ENCODE measurements at places on chromosomes 3 and 15.

DNA sequence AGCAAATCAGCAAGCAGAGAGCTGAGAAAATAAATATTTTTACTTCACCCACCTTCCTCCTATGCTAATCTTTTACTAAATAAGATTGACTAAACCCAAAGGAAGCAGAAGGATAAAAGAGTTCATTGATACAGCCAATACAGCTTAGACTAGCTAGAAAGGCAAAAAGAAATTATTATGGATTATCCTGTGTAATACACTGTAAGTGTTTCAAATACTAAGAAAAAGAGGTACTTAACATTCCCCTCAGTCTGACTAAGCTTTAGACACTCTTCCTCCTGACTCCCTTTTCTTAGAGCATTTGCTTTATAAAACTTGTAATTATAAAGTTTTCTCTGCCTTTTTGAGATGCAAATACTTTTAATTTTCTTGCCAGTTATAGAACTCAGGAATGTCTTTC is 848.9 kb upstream of the CADM2 start:
- no peak for DNase-seq

DNA sequence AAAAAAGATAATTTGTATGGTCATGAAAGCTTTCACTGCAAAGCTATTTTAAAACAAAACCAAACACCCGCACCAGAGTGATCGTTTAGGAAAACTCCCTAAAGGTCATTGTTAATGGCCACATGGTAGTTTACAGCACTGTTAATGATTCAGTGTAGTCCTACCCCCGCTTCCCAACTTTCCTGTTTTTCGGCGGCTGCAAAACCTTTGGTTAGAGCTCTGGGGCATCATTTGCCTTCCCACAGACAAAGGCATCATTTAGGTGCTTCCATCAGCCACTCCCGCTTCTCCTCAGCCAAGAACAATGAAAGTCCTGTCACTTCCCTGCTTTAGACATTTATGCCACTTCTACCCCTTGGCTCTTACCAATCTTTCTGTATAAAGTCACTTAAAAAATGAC is 10.6 kb downstream of the MELTF start:
- no peak for DNase-seq

GRCh38 chr3:73727117-73727821 is 102.5 kb upstream of the PDZRN3 start:
- DNase-seq = no peak

DNA sequence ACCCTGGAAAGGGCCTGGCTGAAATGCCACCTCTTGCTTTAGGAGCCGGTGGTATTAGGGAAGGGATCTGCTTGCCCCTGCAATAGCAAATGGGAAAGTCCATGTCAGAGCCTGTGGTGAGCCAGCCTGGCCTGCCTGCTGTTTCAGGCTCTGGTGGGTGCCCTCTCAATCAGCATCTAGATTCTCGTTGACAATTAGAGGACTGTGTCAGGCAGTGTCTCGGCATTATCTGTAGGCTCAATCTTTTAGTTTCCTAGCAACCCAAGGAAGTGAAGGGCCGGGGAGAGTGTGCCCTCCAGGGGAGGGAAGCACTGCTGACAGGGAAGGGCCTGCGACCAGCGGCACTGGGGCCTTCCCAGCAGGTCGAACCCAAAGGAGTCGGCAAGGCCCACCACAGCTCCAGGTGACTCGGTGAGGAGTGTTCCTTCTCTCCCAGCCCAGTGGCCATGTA is 42.1 kb downstream of the TLE3 start:
- no peak for DNase-seq

- no peak for DNase-seq
Measured at GRCh38 chr3:17805461-17805940, 63.1 kb upstream of the TBC1D5 start.

Measured in activated naive CD8-positive, alpha-beta T cell treated with anti-CD3 and anti-CD28 coated beads for 36 hours (primary cell).